ENCODE measurements at places on chromosomes 5 and 9.

DNA sequence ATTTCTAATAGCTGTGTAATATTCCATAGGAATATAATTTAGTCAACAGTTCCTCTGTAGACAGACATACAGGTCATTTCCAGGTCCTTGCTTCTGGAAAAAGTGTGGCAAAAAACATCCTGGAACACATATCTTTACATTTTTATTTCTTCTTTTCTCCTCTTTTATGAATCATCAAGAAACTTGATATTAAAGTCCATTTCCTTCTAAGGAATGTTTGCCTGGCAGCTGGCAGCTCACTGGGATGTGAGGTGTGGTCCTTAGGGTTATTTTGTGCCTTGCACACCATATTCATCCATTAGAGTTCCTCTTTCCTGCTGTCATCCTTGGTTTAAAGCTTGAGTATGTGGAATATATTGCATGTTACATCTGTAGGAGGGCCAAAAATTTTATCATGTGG, 122.0 kb downstream of the GALNT10 start:
- H3K27me3 ChIP-seq: no peaks in the 10 kb centered on the region
- H3K4me1 ChIP-seq: peaks cover 13% of the 10 kb centered on the region
- no peak overlapping the region for H3K27ac ChIP-seq
- DNase-seq: no peak
- no peaks in the 10 kb centered on the region for H3K36me3 ChIP-seq
- no peak overlapping the region for H3K4me3 ChIP-seq

- H3K4me3 ChIP-seq: no peak overlapping the region
- H3K36me3 ChIP-seq: no peaks in the 10 kb centered on the region
- no peaks in the 10 kb centered on the region for H3K4me1 ChIP-seq
- no peak for DNase-seq
Measured at GRCh38 chr5:116880150-116880549, 305.5 kb upstream of the SEMA6A start.

- H3K4me1 ChIP-seq: no peaks in the 10 kb centered on the region
- no peak for DNase-seq
- H3K36me3 ChIP-seq: peaks cover 20% of the 10 kb centered on the region
- no peak overlapping the region for H3K27ac ChIP-seq
- H3K27me3 ChIP-seq: no peaks in the 10 kb centered on the region
Measured at GRCh38 chr5:72288924-72289323, 31.1 kb downstream of the MRPS27 start.

GRCh38 chr5:135697251-135697958, 118.6 kb upstream of the CXCL14 start:
- H3K4me1 ChIP-seq: no peaks in the 10 kb centered on the region
- H3K27ac ChIP-seq: no peak overlapping the region

DNA sequence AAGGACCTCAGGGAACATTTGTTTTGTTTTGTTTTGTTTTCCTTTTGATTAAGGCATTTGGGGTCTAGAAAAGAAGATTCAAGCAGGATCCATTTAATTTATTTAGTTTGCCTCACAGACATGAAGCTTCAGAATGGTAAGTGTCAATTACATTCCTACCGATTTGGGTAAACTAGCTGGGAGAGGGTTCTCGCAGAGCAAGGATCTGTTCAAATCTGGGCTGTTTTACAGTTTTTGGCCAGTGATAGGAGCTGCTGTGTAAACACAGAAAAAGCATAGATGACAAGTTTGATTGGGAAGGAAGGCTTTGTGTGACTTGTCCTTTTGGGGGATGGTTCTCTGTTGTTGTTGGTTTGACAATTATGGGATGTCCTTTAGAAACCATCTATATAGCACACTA, 470.3 kb upstream of the WWC1 start:
- H3K27ac ChIP-seq: no peak overlapping the region
- H3K4me3 ChIP-seq: no peak overlapping the region
- no peak for DNase-seq
- H3K27me3 ChIP-seq: no peaks in the 10 kb centered on the region
- H3K4me1 ChIP-seq: no peaks in the 10 kb centered on the region
- H3K36me3 ChIP-seq: no peaks in the 10 kb centered on the region

DNA sequence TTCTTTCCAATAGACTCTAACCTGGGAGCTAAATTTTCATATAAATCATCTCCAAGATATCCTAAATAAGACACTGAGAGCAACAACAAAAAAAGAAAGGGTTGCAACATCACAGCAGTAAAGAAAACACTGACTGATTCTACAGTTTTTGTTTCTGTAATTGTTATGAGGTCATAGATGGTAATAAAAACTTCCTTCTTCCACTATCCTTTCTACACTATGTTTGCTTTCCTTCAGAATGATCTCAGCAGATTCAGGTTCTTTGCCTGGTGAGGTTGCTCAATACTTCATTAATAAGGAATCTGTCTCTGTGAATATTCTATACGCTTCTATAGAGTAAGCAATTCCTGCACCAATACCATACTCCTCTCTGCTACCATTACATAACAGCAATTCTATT, 835.6 kb upstream of the GRAMD2B start:
- no peak overlapping the region for H3K27ac ChIP-seq
- no peak for DNase-seq
- H3K36me3 ChIP-seq: no peaks in the 10 kb centered on the region
- H3K27me3 ChIP-seq: no peaks in the 10 kb centered on the region

DNA sequence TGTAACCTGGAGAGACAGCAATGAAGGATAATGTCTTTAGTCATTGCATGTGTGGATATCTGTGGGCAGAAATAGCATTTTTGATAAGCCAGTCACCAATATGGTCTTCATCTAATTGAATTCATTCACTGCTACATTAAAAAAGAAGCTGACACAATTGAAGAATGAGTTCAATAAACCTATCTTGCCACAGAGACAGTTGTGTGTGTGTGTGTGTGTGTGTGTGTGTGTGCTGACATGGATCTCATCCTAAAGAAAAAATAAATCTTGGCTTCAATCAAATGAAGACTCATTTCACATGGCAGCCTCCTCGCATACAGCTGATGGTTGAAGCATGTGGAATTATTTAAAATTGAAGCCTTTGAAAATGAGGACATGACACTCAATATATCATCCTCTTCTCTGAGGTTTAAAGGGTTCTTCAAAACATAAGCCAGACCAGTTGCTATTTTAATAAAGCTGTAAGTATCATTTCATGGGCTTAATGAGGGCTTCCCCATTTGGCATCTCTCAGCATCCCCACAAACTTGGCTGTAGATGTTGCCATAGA, 118.5 kb upstream of the PTPN3 start:
- no peaks in the 10 kb centered on the region for H3K36me3 ChIP-seq
- H3K4me3 ChIP-seq: no peak overlapping the region
- no peaks in the 10 kb centered on the region for H3K4me1 ChIP-seq
- no peak overlapping the region for H3K27ac ChIP-seq

GRCh38 chr9:110334183-110334582, 3.5 kb downstream of the TXNDC8 start:
- H3K36me3 ChIP-seq: no peaks in the 10 kb centered on the region
- H3K27me3 ChIP-seq: no peaks in the 10 kb centered on the region

- H3K4me3 ChIP-seq: no peak overlapping the region
- no peak overlapping the region for H3K27ac ChIP-seq
- H3K4me1 ChIP-seq: no peaks in the 10 kb centered on the region
Measured at GRCh38 chr5:169494383-169494935, 89.1 kb upstream of the SPDL1 start.

DNA sequence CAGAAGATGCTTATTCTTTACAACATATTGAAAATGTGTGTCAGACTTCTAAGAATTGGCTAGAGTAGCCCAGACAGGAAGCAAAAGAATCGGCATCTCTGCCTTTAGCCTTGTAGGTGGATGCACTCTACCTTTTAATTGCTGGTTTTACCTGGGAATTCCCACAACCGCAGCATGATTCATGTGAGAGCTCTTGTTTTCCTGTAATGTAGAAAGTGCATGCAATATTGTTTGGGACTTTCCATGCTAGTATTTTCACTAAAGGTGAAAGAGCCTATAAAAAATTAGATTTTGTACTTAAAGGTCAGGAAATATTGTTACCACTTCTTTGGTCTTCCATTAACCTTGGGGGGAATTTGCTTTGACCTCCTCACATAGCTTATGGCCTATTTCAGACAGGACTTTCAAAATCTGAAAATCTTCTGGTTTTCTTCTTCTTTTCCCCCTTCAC, 89.8 kb downstream of the NTRK2 start:
- no peak overlapping the region for H3K4me3 ChIP-seq
- H3K36me3 ChIP-seq: no peaks in the 10 kb centered on the region
- H3K4me1 ChIP-seq: no peaks in the 10 kb centered on the region
- no peak overlapping the region for H3K27ac ChIP-seq
- H3K27me3 ChIP-seq: no peaks in the 10 kb centered on the region
- DNase-seq: peak; percentile 49

- no peaks in the 10 kb centered on the region for H3K36me3 ChIP-seq
- no peak for DNase-seq
- no peak overlapping the region for H3K27ac ChIP-seq
Measured at GRCh38 chr5:142295084-142295758, 29.6 kb downstream of the SPRY4 start.

GRCh38 chr5:95975703-95976102, 14.1 kb upstream of the ELL2 start:
- no peak overlapping the region for H3K27ac ChIP-seq
- DNase-seq: no peak
- peaks cover 6% of the 10 kb centered on the region for H3K4me1 ChIP-seq
- no peak overlapping the region for H3K4me3 ChIP-seq

DNA sequence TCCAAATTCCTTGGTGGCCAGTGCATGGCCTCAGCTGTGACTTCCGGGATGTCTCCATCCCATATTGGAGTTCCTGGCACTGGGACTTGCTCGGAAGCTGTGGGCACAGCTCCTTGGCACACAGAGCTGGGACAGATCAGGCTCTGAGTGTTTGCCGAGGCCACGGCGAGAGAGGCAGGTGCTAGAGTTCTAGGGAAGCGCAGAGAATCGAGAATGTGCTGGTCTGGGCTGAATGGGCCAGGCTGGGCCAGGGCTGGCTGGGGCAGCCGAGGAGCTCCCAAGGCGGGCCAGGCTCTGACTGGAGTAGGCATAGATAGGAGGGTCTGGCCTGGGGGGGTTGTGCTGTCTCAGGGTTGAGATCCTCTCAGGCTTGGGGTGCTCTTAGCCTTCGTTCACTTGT, 45.4 kb downstream of the HMCN2 start:
- no peak for DNase-seq
- H3K36me3 ChIP-seq: no peaks in the 10 kb centered on the region
- no peaks in the 10 kb centered on the region for H3K27me3 ChIP-seq
- no peak overlapping the region for H3K4me3 ChIP-seq

DNA sequence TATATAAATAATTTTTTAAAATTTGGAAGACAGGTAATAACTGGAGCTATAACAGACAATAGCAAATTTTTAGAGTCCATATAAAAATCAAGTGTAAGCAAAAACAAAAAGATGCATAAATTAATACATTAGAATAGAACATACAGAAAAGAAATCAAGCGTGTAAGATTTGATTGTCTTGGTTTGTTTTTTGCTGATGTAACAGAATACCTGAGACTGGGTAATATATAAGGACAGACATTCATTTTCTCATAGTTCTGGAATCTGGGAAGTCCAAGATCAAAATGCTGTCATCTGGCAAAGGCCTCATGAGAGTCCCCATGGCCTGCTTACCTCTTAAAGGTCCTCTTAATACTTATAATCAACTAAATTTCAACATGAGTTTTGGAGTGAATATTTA, 1010.1 kb downstream of the CDH18 start:
- no peak overlapping the region for H3K4me3 ChIP-seq
- no peak for DNase-seq
- H3K27ac ChIP-seq: no peak overlapping the region
- no peaks in the 10 kb centered on the region for H3K4me1 ChIP-seq
- H3K27me3 ChIP-seq: no peaks in the 10 kb centered on the region

GRCh38 chr5:159449925-159450324, 119.6 kb upstream of the IL12B start:
- no peak overlapping the region for H3K27ac ChIP-seq
- H3K36me3 ChIP-seq: no peaks in the 10 kb centered on the region
- no peaks in the 10 kb centered on the region for H3K27me3 ChIP-seq
- H3K4me3 ChIP-seq: no peak overlapping the region
- no peak for DNase-seq

- H3K4me1 ChIP-seq: peaks cover 5% of the 10 kb centered on the region
- DNase-seq: no peak
- H3K4me3 ChIP-seq: no peak overlapping the region
- H3K27ac ChIP-seq: no peak overlapping the region
- H3K27me3 ChIP-seq: no peaks in the 10 kb centered on the region
Measured at GRCh38 chr9:134918646-134919045, 934 bp upstream of the FCN1 start.

GRCh38 chr9:79447762-79448161, 124.0 kb upstream of the TLE4 start:
- DNase-seq: no peak
- H3K36me3 ChIP-seq: no peaks in the 10 kb centered on the region
- no peaks in the 10 kb centered on the region for H3K4me1 ChIP-seq
- no peaks in the 10 kb centered on the region for H3K27me3 ChIP-seq
- no peak overlapping the region for H3K27ac ChIP-seq

GRCh38 chr9:536597-537511, 304.6 kb upstream of the DMRT1 start:
- no peak overlapping the region for H3K27ac ChIP-seq
- H3K27me3 ChIP-seq: no peaks in the 10 kb centered on the region
- no peaks in the 10 kb centered on the region for H3K4me1 ChIP-seq
- no peaks in the 10 kb centered on the region for H3K36me3 ChIP-seq
- H3K4me3 ChIP-seq: no peak overlapping the region

DNA sequence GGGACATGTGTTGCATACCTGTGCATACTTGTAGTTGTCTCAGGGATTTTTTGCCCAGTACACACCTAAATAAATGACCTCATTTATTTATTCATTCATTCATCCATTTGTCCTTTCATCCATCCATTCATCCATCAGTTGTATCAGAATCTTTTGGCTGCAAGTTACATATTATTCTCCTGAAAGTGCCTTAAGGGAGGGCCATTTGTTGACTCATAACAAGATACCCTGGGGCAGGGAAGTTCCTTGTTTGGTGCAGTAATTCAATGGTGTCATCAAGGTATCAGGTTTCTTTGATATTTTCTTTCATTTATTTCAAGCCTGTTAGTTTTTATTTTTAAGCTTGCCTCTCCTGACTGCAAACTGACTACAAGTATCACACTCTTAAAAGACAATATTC, 597.9 kb upstream of the TLE4 start:
- H3K36me3 ChIP-seq: no peaks in the 10 kb centered on the region
- DNase-seq: no peak
- no peaks in the 10 kb centered on the region for H3K4me1 ChIP-seq
- H3K27me3 ChIP-seq: no peaks in the 10 kb centered on the region

DNA sequence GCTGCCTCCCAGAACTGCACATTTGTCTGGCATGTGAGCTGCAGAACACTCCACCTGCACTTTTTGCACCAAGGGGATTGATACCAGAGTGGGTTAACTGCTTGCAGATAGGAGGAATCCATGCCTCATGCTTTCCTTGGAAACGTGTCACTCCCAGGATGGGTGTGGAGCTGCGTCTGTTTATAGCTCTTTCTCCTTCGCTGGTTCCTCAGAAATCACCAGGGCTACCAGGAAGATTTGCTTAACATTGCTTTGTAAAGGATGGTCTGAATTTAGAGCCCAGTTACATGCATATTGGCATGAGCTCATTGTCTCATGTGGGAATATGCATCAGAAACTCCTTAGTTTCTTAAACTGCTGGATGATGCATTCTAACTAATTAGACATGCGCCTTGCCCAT, 234.6 kb downstream of the GADD45G start:
- no peak overlapping the region for H3K27ac ChIP-seq
- DNase-seq: no peak
- no peak overlapping the region for H3K4me3 ChIP-seq
- no peaks in the 10 kb centered on the region for H3K36me3 ChIP-seq
- no peaks in the 10 kb centered on the region for H3K27me3 ChIP-seq
- H3K4me1 ChIP-seq: no peaks in the 10 kb centered on the region
